ENCODE measurements at places on chromosomes 13 and 19.

- DNase-seq, result no peak
These were observed 3.4 kb upstream of the GRWD1 start for GRCh38 chr19:48442116-48443035.

GRCh38 chr19:38290631-38291147, 13.4 kb upstream of the C19orf33 start:
- no peak for DNase-seq

GRCh38 chr19:31560086-31561060, 211.1 kb upstream of the TSHZ3 start:
- no peak for DNase-seq

GRCh38 chr13:75468602-75469001, 13.4 kb downstream of the TBC1D4 start:
- no peak for DNase-seq

- DNase-seq, result no peak
These were observed 55.6 kb downstream of the SLC7A1 start for GRCh38 chr13:29539856-29540255.

DNA sequence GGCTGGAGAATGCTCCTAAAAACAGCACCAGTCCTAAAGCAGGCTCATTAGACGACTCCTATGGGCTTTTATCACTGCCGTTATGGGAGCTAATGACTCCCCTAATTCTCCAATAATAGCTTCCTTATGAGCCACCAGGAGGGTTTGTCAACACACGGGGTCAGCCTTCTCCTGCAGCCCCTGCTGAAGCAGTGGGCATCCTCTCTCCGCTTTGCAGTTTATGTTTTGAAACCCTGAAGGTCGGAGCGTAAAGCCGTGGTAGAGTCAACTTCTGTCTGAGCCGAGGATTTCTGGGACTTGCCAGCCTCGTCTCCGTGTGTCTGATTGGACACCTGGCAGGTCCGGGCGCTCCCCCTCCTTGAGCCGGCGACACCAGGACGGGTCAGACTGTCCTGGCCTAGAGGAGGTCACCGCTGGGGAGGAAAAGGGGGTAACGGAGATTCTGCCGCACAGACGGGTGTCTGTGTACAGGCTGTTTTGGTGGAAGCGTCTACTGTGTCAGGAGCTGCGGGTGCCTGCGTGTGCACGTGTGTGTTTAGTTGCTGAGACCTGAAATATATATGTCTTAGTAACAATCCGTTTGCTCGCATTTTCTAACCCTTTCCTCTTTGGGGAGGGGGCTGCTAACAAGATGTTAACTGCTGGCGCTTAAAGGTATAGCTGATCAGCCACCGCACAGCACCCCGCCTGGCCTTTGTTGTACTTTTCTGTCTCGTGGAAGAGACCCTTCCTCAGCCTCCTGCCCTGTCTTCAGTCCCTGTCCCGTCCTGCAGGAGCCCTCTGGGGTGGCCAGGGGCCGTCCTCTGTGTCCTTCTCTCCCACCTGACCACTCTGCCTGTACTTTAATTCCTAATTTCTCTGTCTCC, 1.9 kb downstream of the KDM4B start:
- DNase-seq, result no peak

GRCh38 chr13:22569811-22570210, 611.0 kb upstream of the SGCG start:
- no peak for DNase-seq

- DNase-seq, result no peak
These were observed 205.1 kb downstream of the LHFPL6 start for GRCh38 chr13:39397896-39398265.

GRCh38 chr13:22076658-22077057, 405.8 kb downstream of the FGF9 start:
- no peak for DNase-seq
